ENCODE measurements at places on chromosomes 12 and 14.

DNA sequence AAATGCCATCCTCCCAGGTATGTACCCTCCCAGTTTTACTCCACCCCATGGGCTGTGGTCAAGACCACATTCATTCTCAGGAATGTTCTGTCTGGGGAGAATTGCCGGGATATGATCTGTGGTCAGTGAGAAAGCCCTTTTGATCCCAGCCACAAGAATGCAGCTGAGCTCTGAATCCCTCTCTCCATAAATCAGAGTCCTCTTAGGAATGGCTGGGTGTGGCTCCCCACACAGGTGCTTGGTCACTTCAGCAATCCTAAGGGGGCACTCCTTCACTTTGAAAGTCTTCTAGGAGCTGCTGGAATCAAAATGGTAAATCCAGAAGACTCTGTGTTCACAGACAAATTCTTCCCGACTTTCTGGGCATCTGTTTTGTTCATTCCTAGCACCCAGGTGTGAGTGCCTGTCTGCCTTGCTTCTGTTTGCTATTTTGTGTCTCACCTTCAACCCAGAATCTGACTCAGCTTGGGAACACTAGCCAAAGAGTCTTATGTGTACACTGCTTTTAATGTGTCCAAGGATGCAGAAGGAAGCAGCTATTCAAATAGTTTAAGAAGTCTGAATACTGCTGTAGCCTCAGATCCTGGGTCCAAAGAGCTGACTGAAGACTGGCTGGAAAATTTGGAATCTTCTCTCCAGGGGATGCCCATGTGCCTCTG, 144.6 kb upstream of the CDKN3 start:
- DNase-seq: no peak

- DNase-seq: no peak
These were observed 84.6 kb downstream of the SCFD1 start for GRCh38 chr14:30706704-30707103.

GRCh38 chr12:71787580-71787979, 32.9 kb downstream of the RAB21 start:
- DNase-seq: no peak

DNA sequence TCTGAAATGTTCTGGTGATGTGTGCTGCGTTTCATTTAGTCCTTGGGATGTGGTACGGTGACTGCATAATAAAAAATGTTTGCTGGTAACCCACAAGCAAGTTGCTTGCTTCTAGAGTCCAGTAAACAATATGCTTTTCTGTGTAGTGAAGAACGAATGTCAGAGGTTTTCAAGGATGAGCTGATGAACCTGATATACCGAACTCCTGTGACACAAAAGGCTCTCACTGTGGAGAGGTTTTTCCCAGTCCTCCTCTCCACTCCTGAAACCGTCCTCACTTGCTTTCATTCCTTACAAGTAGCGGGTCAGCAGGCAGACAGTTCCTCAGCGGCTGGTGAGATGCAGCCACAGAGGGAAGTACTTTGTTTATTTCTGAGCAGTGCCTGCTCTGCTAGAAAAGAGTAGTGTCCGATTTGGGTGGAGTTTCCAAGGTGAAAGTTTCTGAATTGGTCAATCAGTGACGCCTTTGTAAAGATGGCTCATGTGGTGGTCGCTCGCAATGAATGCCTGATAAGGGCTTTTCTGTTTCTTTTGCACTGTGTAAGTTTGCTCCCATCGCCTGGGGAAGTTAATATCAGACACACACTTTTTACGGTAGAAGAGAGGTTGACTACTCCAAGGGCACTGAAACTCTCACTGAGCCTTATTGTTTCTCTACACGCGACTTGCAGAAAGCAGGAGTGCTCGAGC, 3.0 kb downstream of the ETV6 start:
- no peak for DNase-seq

- no peak for DNase-seq
These were observed 1.6 kb downstream of the HRK start for GRCh38 chr12:116879509-116880212.

- DNase-seq: no peak
These were observed 268.0 kb downstream of the CCDC59 start for GRCh38 chr12:82090165-82090564.

DNA sequence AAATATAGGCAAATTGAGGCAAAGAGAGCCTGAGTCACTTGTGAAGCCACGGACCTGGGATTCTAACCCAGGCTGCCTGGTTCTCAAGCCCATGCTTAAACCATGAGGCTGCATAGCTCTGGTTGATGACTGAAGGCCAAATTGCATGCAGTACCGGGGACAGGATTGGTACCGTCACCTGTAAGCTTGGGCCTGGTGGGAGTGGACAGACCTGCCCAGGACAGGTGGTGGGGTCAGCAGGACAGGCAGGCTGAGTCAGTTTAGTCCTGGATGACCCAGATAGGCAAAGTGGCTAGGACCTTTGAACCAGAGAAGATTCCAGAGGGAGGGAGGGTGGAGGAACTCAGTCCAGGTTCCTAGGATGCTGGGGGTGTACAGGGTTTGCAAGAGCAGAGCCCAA, 25.8 kb downstream of the RIN3 start:
- no peak for DNase-seq

GRCh38 chr12:104315326-104316224, 12.0 kb downstream of the EID3 start:
- no peak for DNase-seq

DNA sequence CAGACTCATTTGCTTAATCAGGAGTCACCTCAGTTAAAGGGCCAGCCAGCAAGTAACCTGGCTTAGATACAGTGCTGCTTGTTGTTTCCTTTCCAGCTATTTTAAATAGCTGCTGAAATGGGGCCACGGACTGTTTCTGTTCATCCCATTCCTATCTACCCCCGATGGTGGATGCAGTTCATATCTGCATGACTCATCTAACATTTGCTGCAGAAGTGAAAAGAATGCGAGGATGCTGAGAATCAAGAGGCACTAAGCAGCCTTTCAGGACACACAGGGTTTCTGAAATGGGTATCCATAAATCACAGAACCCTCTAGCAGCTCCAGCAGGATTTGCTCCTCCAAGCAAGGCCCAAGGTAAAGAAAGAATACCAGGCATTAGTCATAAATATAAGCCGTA, 60.2 kb upstream of the RTRAF start:
- DNase-seq: no peak

DNA sequence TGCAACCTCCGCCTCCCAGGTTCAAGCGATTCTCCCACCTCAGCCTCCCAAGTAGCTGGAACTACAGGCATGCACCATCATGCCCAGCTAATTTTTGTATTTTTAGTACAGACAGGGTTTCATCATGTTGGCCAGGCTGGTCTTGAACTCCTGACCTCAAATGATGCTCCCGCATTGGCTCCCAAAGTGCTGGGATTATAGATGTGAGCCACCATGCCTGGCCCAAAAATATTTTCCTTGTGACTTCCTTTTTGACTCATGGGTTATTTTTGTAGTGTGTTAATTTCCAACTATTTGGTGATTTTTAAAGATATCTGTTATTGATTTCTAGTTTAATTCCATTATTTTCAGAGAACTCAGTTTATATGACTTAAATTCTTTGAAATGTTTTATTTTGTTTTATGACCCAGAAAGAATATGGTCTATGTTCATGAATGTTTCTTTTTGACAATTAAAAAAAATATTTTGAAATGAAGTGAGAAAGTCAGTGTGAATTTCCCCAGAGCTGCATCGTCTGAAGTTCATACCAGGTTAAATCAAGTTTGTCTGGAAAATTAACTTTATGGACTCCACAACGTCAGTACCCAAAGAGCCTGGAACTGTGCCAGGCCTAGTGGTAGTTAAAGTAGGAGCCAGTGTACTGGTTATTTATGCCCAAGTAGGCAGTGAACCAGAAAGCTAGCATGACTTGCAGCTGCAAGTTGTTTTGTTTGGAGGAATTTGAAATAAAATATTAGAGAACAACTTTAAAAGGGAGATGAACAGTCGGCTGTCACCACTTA, 2.8 kb upstream of the CDKL1 start:
- DNase-seq: no peak

DNA sequence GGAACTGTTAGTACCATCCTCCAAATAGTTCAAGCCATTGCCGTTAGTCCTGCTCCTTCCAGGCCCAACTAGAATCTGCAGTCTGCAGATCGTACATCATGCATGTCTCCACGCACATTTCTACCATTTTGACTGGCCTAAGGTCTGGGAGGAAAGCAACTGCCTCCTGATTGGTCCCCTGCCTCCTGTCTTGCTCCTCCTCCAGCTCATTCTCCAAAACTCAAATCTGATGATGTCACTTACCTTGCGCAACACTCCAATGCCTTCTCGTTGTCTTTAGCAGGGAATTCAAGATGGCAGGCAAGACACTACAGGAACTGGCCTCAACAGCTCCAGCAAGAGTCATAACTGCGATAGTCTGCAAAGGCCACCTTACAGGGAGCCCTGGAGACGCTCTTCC, 9.7 kb upstream of the HCAR1 start:
- no peak for DNase-seq

- no peak for DNase-seq
These were observed 496.5 kb downstream of the VRK1 start for GRCh38 chr14:97293659-97294058.

- peak; percentile 82 for DNase-seq
These were observed 395 bp upstream of the BRI3BP start for GRCh38 chr12:124992874-124993625.

DNA sequence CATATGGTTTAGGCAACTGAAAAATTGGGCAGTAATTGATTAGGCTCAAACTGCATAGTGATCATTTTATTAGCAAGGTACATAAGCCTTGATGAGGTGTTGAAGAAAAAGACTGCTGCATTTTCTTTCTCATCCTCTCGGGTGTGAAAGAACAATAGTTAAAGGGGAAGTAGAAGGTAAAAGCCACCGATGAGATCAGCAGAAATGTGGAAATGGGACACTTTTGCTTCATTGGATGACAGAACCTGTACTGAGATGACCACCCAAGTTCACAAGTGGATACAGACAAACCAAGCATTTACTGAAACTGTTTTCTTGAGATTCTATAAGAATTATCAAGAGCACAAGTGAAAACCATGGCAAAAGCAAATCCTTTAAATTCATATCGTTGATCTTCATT, 184.0 kb downstream of the TMX1 start:
- DNase-seq: no peak

DNA sequence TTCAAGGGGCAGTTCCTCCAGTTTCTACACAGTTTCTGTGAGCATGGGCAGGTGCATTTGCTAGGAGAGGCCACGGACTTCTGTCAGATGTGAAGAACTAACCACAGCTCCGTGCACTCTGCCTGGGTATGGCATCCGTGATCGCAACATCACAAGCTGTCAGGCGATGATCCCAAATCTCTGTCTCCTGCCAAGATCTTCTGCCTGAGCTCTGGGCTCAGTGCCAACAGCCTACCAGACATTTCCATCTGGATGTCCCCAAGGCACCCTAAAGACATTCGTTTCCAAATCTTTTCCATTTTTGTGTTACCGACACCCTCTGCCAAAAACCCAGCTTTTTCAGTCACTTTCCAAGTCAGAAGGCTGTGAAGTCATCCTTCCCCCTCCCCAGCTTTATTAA, 292.1 kb downstream of the GLT1D1 start:
- DNase-seq: no peak

- DNase-seq: no peak
These were observed 92.7 kb downstream of the AKAP6 start for GRCh38 chr14:32421781-32422180.

GRCh38 chr12:26114720-26115401, 10.0 kb downstream of the BHLHE41 start:
- no peak for DNase-seq

- DNase-seq: no peak
These were observed 168.1 kb upstream of the DAAM1 start for GRCh38 chr14:59020382-59020781.

- DNase-seq: no peak
These were observed 399.8 kb downstream of the TMEM117 start for GRCh38 chr12:44235674-44236073.

- no peak for DNase-seq
These were observed 7.9 kb upstream of the GPR132 start for GRCh38 chr14:105072892-105073719.

DNA sequence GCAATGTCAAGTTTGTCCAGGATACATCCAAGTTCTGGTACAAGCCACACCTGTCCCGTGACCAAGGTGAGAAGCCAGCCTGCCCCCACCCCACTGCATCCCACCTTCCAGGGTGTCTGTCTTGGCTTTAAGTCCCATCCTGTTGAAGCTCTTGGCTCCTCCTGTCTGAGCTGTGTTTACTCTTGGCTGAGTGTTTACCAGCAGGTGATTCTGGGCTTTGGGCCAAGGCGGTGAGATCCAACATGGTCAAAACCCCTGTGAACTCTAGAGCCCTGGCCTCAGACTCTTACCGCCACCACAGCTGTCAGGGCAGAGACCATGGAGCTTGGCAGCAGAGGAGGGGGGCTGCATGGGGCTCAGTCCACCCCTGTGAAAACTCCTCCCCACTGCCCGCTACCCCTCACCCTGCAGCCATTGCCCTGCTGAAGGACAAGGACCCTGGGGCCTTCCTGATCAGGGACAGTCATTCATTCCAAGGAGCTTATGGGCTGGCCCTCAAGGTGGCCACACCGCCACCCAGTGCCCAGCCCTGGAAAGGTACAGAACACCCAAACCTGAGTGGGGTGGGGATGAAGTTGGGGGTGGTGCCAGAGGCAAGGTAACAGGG, 11.6 kb downstream of the TNS2 start:
- no peak for DNase-seq

DNA sequence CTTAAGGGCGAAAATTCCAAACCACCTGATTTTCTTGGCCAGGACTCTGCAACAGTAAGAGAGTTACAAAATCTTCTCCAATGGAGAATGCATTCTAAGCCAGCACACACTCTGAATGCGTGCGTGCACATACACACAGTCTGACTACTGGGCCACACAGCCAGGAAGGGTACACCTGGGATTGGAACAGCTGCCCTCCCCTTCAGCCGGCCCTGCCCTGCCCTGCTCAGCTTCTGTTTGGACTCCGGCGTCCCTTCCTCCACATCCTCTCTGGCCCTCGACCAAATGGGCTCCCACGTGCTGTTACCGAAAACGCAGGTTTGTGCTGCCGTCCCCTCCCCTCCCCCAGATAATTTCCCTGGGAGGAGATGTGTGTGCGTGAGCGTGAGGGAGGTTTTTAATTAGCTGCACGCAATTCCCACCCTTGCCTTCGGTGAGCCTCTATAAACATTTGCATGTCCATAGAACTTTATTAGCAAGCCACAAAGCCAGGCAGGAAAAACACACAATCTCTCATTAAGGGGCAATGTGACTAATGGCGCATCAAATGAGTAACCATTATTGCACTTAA, 43.0 kb downstream of the CCNK start:
- no peak for DNase-seq

DNA sequence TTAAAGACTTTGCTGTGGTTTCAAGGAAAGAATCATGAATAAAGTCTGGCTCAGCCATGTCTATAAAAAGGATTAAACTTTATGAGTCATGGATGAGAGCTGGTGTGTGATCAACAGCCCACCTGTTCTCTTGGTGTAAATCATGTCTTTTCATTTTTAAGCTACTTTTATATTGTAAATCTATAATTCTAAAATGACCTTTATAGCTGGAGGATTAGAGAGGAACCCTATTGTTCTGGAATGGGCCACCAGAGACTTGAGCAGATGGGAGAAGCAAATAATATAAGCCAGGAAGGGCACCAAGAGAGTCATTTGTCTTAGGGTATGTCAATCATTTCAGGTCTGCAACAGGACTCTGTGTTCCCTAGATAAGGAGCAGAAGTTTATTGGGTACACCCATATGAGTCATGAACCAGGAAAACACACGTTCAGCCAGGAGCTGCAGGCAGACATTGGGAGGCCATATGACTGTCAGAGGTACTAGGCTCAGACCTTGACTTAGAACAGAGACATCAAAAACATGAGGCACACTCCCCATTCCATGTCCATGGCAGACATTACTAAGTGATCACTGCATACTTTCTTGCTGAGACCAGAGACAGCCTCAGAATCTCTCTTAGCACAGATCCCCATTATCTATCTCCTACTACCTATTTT, 49.3 kb downstream of the NDUFA12 start:
- no peak for DNase-seq

- no peak for DNase-seq
These were observed 134.6 kb downstream of the ESR2 start for GRCh38 chr14:64159588-64159987.

Measured in CD8-positive, alpha-beta T cell (primary cell).